Activated CD4-positive, alpha-beta memory T cell treated with anti-CD3 and anti-CD28 coated beads for 36 hours (primary cell): ENCODE measurements at places on chromosomes 3 and 15. TPM values are rescaled to one million over a fixed set of nuclear protein-coding genes. Genes with fewer than 3 reads are reported as not detected.

The CCR9 gene
- not detected for total RNA-seq

The VEPH1 gene
- not detected for total RNA-seq

The CLRN1 gene
- not detected for total RNA-seq

The CFAP100 gene
- total RNA-seq, result not detected

The RTP1 gene
- total RNA-seq, result not detected

The GOLIM4 gene
- total RNA-seq, result 1.4 TPM

The GPR176 gene
- 0.27 TPM for total RNA-seq

The RHOV gene
- total RNA-seq, result 0.53 TPM

- H3K36me3 ChIP-seq, result peaks cover 56% of the 10 kb centered on the region
- no peak overlapping the region for H3K27ac ChIP-seq
- no peak overlapping the region for H3K4me3 ChIP-seq
These were observed 21.7 kb downstream of the NUSAP1 start for GRCh38 chr15:41354371-41354770.

DNA sequence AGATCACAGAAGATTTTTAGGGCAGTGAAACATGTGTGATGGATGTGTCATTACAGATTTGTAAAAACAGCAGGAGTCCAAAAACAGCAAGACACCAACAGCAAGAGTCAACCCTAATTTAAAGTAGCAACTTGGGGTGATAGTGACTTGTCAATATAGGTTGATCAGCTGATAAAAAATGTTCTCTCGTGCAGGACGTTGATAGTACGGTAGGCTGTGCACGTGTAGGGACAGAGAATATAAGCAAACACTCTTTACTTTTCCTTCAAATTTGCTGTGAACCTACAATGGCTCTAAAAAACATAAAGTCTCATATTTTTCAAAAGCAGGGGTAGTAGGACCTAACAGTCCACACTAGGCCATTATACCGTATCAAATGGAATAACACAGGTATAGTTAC, 120.8 kb downstream of the STAG1 start:
- H3K27me3 ChIP-seq, result no peaks in the 10 kb centered on the region
- peaks cover 23% of the 10 kb centered on the region for H3K36me3 ChIP-seq
- H3K27ac ChIP-seq, result no peak overlapping the region
- peaks cover 24% of the 10 kb centered on the region for H3K4me1 ChIP-seq
- no peak overlapping the region for H3K4me3 ChIP-seq

GRCh38 chr3:186432189-186432588, 70.2 kb upstream of the DGKG start:
- no peak overlapping the region for H3K27ac ChIP-seq
- peak; percentile 66 for DNase-seq
- H3K4me1 ChIP-seq, result peaks cover 15% of the 10 kb centered on the region
- H3K36me3 ChIP-seq, result no peaks in the 10 kb centered on the region
- peaks cover 1% of the 10 kb centered on the region for H3K27me3 ChIP-seq

DNA sequence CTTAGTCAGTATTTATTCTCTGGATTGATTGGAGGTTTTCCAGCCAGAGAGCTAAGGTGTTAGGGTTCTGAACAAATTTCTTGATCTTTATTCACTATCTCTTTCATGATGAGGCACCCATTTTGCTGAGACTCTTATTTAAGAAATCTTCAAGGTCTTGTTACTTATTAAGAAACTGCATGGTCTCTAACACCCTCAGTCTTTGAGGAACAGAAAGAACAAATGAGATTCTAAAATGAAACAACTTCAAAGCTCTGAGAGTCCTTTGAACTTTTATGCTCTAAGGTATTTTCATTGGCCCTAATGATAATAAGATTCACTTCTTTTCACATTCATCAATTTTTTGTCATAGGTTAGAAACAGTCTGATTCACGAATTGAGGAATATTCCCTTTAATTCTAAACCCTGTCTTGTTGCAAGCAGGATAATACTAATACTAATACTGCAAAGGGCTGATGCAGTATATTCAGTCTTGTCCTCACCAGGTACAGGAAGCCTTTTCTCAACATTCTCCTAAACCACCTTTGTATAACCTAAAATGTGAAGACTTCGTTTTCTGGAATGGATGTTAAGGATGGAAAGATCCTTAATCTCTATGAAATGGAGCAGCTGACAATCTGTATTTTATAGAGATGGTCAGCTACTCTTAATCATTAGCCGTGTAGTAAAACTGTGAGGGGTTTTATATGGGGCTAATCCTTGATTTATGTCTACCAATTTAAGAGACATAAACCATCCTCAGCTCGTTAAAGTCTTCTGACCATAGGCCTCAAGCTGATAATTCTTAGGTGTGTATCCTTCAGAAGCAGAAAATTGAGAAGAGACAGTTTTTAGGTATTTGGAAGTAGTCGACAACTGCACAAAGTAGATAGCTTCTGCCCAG, 198.3 kb downstream of the OTOL1 start:
- H3K27me3 ChIP-seq, result no peaks in the 10 kb centered on the region
- no peak for DNase-seq
- H3K27ac ChIP-seq, result no peak overlapping the region

GRCh38 chr15:60299452-60300047, 98.2 kb downstream of the ANXA2 start:
- no peak overlapping the region for H3K4me3 ChIP-seq
- no peaks in the 10 kb centered on the region for H3K4me1 ChIP-seq
- H3K27ac ChIP-seq, result no peak overlapping the region

DNA sequence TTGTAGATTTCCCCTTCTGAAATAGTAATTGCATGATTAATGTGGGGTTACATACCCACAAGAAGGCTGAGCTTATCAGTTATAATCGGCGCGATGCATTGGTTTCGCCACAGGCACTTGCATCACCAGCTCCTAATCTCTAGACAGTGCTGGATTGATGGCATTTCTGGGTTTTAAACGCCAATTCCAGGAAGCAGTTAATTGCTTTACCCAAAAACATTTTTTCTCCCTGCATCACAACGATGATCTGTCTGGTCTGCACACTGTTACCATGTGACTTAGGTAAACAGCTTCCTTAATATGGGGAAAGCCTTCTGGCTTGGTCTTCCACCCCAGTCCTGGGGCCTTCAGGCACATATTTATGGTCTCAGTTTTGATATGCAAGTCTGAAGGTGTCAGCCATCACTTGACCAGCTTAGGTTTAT, 70.0 kb upstream of the HEG1 start:
- H3K27ac ChIP-seq, result no peak overlapping the region
- peaks cover 20% of the 10 kb centered on the region for H3K4me1 ChIP-seq
- H3K27me3 ChIP-seq, result peaks cover 4% of the 10 kb centered on the region
- H3K36me3 ChIP-seq, result no peaks in the 10 kb centered on the region
- peak; percentile 54 for DNase-seq

DNA sequence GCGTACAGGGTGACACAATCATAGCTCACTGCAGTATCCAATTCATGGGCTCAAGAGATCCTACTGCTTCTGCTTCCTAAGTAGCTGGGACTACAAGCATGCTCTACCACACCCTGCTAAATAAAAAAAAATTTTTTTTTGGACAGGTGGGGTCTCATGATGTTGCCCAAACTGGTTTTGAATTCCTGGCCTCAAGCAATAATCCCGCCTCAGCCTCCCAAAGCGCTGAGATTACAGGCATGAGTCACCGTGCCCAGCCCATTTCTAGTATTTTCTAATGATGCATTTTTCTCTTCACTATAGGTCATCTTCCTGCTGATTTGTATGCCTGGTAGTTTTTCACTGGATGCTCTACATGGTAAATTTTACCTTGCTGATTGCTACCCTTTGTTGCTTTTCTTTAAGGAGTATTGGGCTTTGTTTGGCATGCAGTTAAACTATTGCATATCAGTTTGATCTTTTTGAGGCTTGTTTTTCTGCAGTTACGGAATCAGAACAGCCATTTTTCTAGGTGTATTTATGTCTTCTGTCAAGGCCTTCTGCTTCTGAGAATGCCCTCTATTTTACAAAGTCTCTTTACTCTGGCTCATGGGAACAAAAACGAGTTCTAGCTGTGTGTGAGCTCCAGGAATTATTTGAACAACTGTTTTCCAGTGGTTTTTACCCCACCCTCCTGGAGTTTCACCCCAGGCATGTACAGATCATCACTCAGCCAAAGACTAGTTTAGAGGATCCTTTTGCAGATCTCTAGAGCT, 14.2 kb upstream of the NPTN start:
- H3K4me1 ChIP-seq, result peaks cover 17% of the 10 kb centered on the region
- no peak overlapping the region for H3K4me3 ChIP-seq
- no peak for DNase-seq
- no peak overlapping the region for H3K27ac ChIP-seq

DNA sequence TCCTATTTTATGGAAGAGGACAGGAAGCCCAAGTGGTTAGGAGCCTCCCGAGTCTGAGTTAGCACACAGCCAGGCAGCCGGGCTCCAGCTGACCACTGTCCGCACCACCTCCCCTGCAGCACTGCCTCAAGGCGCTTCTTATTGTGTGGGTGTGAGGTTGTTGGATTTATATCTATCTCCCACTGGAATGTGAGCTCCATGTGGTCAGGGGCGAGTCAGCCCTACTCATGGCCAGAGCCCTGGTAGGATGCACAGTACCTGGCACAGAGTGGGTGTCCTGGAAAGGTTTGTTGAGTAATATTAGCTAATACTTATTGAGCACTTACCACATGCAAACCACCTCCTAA, 9.7 kb upstream of the FBLN2 start:
- peaks cover 10% of the 10 kb centered on the region for H3K27me3 ChIP-seq
- H3K4me1 ChIP-seq, result peaks cover 7% of the 10 kb centered on the region
- H3K36me3 ChIP-seq, result no peaks in the 10 kb centered on the region
- H3K27ac ChIP-seq, result no peak overlapping the region
- H3K4me3 ChIP-seq, result no peak overlapping the region
- no peak for DNase-seq

- H3K4me1 ChIP-seq, result no peaks in the 10 kb centered on the region
- H3K36me3 ChIP-seq, result no peaks in the 10 kb centered on the region
- no peak overlapping the region for H3K27ac ChIP-seq
- DNase-seq, result no peak
These were observed 591.4 kb downstream of the NLGN1 start for GRCh38 chr3:173988909-173989308.

GRCh38 chr3:115832265-115832664, 209.0 kb downstream of the GAP43 start:
- H3K4me1 ChIP-seq, result no peaks in the 10 kb centered on the region
- H3K36me3 ChIP-seq, result no peaks in the 10 kb centered on the region
- peaks cover 15% of the 10 kb centered on the region for H3K27me3 ChIP-seq
- no peak overlapping the region for H3K27ac ChIP-seq
- no peak for DNase-seq

DNA sequence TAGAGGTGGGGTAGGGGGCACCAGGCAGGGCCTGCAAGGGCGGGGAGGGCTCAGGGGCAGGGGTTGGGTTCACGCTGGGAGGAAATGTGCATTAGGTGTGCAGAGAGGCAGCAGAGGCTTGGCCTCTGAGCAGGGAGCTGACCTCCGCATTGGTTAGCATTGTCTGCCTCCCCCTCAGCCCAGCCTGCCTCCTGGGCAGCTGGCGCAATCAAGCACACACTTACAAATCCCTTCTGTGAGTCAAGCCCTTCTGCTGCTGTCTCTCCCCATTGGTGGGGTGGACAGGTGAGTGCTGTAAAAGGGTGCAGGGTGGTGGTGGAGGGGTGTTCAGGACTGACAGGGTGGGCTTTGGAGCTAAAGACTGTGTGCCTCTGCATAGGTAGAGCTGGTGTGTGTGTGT, 9.3 kb downstream of the LOXL1 start:
- no peak overlapping the region for H3K4me3 ChIP-seq
- H3K36me3 ChIP-seq, result no peaks in the 10 kb centered on the region
- no peaks in the 10 kb centered on the region for H3K27me3 ChIP-seq
- peaks cover 11% of the 10 kb centered on the region for H3K4me1 ChIP-seq
- H3K27ac ChIP-seq, result no peak overlapping the region

- H3K4me3 ChIP-seq, result no peak overlapping the region
- H3K27me3 ChIP-seq, result peaks cover 12% of the 10 kb centered on the region
- no peaks in the 10 kb centered on the region for H3K36me3 ChIP-seq
- no peak for DNase-seq
These were observed 189.6 kb upstream of the THBS1 start for GRCh38 chr15:39391230-39391629.

DNA sequence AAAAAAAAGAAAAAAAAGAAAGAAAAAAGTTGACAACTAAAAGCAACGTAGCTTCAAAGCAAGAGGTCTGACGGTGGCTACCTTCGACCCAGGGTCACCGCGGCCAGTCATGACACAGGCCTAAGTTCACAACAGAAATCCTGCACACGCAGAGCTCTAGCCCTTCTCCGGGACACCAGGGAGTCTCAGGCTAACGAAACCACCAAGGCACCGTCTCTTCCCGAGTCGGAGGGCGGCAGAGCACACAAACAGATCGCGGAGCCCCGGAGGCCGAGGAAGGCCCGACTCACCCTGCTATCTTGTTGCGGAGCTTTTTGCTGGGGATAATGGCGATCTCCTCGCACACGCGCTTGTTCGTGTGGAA, 584 bp downstream of the RPS17 start:
- H3K4me3 ChIP-seq, result peak overlapping the region; percentile 98
- no peaks in the 10 kb centered on the region for H3K27me3 ChIP-seq
- DNase-seq, result peak; percentile 19
- peak overlapping the region; percentile 88 for H3K27ac ChIP-seq
- H3K4me1 ChIP-seq, result peaks cover 27% of the 10 kb centered on the region

DNA sequence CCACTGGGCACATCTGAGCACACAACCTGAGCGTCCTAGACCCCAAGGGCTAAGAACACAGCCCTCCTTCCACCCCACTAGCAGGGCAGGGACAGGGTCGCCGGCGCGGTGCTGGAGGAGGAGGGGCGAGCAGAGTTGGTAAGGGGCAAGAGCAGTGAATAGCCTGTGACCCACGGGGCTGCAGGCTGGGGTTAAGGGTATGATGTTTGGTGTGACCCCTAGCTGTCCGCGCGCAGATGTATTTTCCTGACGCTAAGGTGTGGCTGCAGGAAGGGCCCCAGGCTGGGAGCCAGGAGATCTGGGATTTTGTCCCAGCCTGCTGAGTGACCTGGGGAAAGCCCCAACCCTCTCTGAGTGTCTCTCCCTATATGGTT, 1.3 kb upstream of the C15orf39 start:
- peak overlapping the region; percentile 81 for H3K4me3 ChIP-seq
- no peaks in the 10 kb centered on the region for H3K27me3 ChIP-seq
- H3K4me1 ChIP-seq, result peaks cover 35% of the 10 kb centered on the region
- H3K36me3 ChIP-seq, result no peaks in the 10 kb centered on the region
- DNase-seq, result no peak

- H3K27ac ChIP-seq, result no peak overlapping the region
- H3K4me3 ChIP-seq, result no peak overlapping the region
- H3K27me3 ChIP-seq, result no peaks in the 10 kb centered on the region
- no peak for DNase-seq
- H3K36me3 ChIP-seq, result peaks cover 8% of the 10 kb centered on the region
These were observed 300.0 kb downstream of the CHST2 start for GRCh38 chr3:143419611-143420010.

GRCh38 chr3:156230278-156230900, 110.0 kb downstream of the KCNAB1 start:
- H3K4me1 ChIP-seq, result no peaks in the 10 kb centered on the region
- DNase-seq, result no peak
- no peak overlapping the region for H3K27ac ChIP-seq
- H3K27me3 ChIP-seq, result peaks cover 10% of the 10 kb centered on the region
- H3K4me3 ChIP-seq, result no peak overlapping the region

GRCh38 chr3:128287216-128287615, 133.9 kb downstream of the EEFSEC start:
- DNase-seq, result no peak
- H3K4me3 ChIP-seq, result no peak overlapping the region
- H3K4me1 ChIP-seq, result peaks cover 4% of the 10 kb centered on the region
- H3K27me3 ChIP-seq, result no peaks in the 10 kb centered on the region

- no peak overlapping the region for H3K27ac ChIP-seq
- H3K4me3 ChIP-seq, result no peak overlapping the region
- no peak for DNase-seq
- H3K4me1 ChIP-seq, result peaks cover 15% of the 10 kb centered on the region
These were observed 19.5 kb downstream of the SIDT1 start for GRCh38 chr3:113551820-113552219.

GRCh38 chr15:71091601-71092000, 23.7 kb upstream of the THSD4 start:
- H3K36me3 ChIP-seq, result no peaks in the 10 kb centered on the region
- H3K4me1 ChIP-seq, result no peaks in the 10 kb centered on the region
- H3K4me3 ChIP-seq, result no peak overlapping the region
- H3K27me3 ChIP-seq, result peaks cover 15% of the 10 kb centered on the region
